ENCODE measurements at places on chromosomes 6 and 20. TPM values are rescaled to one million over a fixed set of nuclear protein-coding genes. Genes with fewer than 3 reads are reported as not detected.

GRCh38 chr20:23049201-23050075 lies at the start of gene THBD:
Gene THBD, minus strand, starts transcription at chr20:23049672. Its CDS starts 168 bp downstream, at chr20:23049504.
- no peak for DNase-seq
- no peak within 1 kb of the TSS for H3K27ac ChIP-seq
- no peaks in the 10 kb centered on the region for H3K4me1 ChIP-seq
- H3K4me3 ChIP-seq = no peak within 1 kb of the TSS
- no peaks in the 10 kb centered on the region for H3K36me3 ChIP-seq

DNA sequence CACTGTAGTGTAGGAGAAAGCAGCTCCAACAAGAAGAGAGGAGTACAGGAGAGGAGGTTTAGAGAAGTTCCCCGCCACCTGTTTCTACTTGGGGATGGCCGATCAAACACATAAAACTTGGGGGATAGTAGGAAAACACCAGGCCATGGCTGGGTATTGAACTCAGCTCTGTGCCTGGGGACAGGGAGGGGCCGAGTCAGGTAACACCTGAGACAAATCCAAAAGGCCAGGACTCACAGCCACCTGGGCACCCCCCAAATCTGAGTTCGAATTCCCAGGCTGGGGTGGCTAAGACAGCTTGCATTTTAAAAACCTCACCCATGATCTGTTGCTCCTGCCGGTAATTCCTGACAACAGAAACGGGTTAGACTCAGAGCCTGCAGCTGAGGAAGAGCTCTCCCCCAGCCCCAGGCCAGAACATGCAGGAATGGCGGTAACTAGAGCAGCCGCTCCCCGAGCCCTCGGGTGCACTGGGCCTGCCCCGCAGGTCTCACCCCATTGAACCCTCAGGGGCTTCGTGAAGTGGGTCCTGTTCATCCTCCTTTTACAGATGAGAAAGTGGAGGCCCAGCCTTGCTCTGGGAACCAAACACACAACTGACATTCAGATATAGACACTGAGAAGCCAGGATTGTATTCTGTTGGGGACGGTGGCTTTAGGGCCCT lies 61.0 kb downstream of the TCP11 start:
- no peaks in the 10 kb centered on the region for H3K36me3 ChIP-seq
- H3K4me3 ChIP-seq = no peak overlapping the region
- no peak for DNase-seq
- H3K27ac ChIP-seq = no peak overlapping the region

Gene DAAM2
- total RNA-seq = not detected

Gene UNC93A
- total RNA-seq = not detected

Gene IL17F
- total RNA-seq = 0.84 TPM

Data from CD8-positive, alpha-beta memory T cell (primary cell).